Colonic mucosa (tissue), 4 donors: ENCODE measurements at places on chromosomes 7 and 10.

- DNase-seq = no peak
Measured at GRCh38 chr10:97650726-97651125, 10.3 kb downstream of the PI4K2A start.

GRCh38 chr10:127903789-127904188 is 3.1 kb upstream of the PTPRE start:
- DNase-seq = peak; percentile 73

DNA sequence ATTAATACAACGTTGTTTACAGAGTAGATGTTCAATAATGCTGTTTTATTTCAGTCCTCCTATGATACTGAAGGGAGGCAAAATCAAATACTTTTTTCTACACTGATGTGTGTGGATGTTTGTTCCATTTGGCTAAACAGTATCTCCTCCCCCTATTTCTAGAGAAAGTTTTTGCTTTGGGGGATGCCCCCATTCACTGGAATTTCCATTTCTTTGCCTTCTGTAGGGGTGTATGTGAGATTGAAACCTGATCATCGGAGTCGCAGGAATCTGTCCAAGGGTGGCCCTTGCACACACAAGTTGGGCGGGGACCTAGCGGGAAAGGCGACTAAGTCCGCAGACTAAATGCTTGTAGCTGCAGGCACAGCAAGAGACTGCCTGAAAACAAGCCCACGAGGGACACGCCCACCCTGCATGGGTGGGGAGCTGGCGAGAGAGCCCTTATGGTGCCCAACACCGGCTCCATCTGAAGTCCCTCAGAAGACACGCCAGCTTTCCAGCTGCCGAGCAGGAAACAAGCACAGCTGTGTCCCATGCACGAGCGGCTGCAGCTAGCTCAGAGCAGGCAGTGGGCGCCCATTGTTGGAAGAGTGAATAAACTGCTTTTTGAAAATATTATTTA is 58.0 kb downstream of the ESYT2 start:
- DNase-seq = no peak

- no peak for DNase-seq
Measured at GRCh38 chr10:47067949-47068940, 157.0 kb downstream of the PTPN20 start.

GRCh38 chr7:101936611-101937231 is 119.3 kb downstream of the CUX1 start:
- peak; percentile 77 for DNase-seq

GRCh38 chr7:128936798-128937197 is 929 bp upstream of the IRF5 start:
- DNase-seq = no peak

- DNase-seq = no peak
Measured at GRCh38 chr7:156147756-156148504, 335.7 kb upstream of the SHH start.
